ENCODE measurements at places on chromosomes 3 and 15. TPM values are rescaled to one million over a fixed set of nuclear protein-coding genes. Genes with fewer than 3 reads are reported as not detected.

DNA sequence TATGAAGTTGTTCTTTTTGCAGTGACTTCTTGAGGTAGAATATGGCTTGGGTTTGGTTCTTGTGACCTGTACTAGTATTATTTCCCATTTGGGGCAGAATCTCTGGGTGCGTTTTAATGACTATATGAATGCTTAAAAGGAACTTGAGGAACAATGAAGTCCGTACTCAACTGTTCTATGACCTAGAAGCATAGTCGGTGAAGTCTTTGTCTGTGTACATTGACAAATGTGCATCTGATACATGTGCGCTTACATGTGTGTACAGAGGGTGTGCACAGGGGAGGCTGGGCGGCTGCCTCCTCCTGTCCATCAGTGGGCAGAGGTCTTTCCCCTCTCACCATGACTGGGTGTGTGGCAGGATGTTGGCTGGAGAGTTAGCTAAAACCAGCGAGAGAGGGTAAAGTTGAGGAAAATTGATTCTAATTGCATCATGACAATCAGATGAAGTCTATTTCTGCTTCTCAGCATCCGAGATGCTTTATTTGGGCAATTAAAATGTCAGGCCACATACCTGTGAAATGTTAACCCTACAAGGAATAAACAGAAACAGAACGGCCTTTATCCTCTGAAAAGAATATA lies 1.0 kb upstream of the NR2F2 start:
- no peak for DNase-seq

- DNase-seq: no peak
These were observed 375.1 kb upstream of the DPH6 start for GRCh38 chr15:35921046-35921445.

DNA sequence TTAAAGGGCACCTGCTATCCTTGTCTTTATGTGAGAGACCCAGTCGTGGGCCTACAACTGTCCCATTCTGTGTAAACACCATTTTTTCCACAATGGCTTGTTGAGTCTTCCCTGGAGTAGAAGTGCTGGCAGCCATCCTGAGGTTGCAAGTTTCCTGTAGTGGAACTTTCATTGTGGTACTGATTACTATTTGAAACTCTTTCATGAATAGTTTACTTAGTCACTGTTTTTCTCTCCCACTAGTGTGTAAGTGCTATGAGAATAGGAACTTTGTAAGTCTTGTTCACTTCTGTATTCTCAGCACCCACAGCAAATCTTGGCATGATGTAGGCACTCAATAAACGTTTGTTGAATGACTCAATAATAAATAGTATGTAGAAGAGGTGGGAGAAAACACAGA lies 48.6 kb downstream of the RARB start:
- no peak for DNase-seq

CYP1A2 gene
- total RNA-seq: not detected

UBA3 gene
- total RNA-seq: 74.9 TPM

EPHB1 gene
- total RNA-seq: 2.5 TPM
